Dorsolateral prefrontal cortex (tissue), 122 donors: ENCODE measurements at places on chromosomes 16 and 17.

GRCh38 chr16:15576960-15577958, 65.7 kb downstream of the MARF1 start:
- no peak for DNase-seq

DNA sequence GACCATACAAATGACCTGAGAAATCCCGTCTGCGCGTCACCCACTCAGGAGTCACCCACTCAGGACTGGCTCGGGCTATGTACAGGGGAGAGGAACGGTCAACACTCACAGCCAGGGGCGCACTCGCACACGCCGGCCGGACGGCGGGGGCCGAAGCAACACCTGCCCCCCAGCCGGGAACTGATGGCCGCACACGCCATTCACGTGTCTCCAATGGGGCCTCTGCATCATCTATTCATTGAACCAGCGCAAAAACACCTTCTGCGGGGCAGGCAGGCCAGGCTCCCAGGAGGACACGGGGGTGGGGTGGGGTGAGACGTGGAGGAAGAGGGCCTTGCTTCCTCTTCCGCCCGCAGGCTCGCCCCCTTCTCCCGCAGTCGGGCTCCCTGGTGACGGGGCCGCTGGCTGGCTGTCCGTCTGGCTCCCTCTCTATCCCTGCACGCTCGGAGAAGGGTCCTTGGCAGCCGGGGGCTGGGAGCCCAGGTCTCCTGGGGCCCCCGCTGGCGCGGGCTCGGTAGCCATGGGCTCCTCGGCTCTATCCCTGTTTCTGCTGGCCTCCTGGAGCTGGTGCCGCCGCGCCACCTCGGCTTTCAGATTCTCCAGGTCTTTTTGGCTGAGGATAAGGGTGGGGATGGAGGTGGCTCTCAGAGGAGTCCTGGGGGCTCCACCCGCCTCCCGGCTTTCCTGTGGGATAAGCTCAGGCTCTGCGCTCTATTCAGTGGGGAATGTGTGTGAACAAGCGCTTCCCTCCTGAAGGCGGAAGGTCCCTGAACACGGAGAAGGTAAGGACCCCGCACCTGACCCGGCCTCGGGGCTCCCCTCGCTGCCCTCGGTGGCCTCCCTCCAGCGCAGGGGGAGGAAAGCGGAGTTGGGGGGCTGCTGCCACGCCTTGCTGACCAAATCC, 21.1 kb downstream of the CLUH start:
- DNase-seq = no peak

- DNase-seq = no peak
Measured at GRCh38 chr17:77886387-77886728, 72.1 kb upstream of the TNRC6C start.

DNA sequence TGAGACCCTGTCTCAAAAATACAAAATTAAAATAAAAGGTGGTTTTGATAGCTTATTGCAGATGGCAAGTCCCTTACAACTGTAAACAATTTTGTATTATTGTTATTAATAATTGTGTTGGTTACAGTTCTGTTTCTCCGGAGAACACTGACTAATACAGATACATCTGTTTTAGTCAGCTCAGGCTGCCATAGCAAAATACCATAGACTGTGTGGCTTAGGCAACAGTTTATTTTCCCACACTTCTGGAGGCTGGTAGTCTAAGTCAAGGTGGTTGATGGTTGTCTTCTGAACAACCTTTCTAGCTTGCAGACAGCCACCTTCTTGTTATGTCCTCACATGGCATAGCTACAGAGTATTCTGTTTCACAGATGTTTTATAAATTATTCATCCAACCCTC, 14.2 kb upstream of the IL21R start:
- DNase-seq = no peak

DNA sequence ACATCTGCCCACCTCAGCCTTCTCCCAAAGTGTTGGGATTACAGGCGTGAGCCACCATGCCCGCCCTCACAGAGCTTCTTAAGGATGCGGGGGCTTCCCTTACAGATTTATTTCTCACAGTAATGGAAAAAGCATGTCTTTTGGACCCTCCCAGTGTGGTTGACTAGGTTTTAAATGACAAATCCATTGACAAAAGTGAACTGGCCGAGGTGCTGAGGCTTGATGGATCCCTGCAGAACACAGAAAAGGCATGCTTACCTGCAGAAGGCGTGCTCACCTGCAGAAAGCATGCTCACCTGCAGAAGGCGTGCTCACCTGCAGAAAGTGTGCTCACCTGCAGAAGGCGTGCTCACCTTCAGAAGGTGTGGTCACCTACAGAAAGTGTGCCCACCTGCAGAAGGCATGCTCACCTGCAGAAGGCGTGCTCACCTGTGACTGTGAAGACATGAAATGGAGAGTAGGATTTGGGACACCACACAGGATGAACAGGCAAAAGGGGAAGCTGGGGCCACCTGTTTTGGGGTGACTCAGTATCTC, 15.1 kb upstream of the BBS2 start:
- no peak for DNase-seq

DNA sequence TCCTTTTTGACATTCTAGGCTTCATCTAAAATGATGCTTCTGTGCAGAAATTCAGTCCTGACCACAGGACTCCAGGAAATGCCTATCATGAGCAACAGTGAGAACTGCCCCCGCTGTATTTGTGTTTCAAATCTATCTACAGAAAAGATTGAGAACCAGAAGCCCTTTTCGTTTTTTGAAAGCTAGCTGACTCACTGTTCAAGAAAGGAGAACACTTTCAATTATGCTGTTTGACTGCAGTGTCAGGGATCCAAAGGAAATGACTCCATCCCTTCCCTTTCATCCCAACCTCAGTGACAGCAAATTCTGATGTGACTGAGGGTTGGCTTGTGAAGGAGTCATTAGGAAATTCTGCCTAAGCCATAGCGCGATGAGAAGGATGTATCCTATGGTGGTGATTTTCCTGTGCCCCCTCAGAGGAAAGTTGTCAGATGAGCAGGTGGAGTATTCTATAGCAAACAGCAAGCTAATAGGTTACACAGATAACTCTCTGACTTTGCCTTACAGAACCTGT, 622.3 kb downstream of the TMEM114 start:
- DNase-seq = no peak

GRCh38 chr17:68821860-68822696, 133.1 kb downstream of the ABCA8 start:
- DNase-seq = no peak

DNA sequence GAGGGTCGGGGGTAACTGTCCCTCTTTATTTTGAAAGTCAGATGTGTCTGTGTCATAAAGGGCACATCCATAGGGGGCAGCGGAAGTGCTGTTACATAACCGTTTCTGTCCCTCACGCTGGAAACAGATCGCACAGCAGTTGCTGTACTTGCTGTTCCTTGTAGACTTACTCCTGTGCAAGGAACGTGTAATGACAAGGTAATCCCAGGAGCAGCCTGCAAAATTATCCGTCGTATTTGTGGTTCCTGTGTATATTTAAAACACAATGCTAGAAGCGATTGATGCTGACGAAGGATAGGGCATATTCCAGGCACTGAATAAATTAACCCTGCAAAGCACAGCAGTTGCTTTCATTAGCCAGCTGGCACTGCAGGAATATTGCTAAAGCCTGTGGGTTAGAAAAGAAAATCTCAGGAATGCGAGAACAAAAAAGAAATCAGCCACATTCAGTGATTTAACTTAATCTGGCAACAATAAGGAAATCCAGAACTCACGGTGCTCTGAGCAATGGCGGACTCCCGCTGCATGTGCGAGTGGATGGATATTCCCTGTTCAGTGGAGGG, 76.2 kb downstream of the SPECC1 start:
- DNase-seq = no peak

DNA sequence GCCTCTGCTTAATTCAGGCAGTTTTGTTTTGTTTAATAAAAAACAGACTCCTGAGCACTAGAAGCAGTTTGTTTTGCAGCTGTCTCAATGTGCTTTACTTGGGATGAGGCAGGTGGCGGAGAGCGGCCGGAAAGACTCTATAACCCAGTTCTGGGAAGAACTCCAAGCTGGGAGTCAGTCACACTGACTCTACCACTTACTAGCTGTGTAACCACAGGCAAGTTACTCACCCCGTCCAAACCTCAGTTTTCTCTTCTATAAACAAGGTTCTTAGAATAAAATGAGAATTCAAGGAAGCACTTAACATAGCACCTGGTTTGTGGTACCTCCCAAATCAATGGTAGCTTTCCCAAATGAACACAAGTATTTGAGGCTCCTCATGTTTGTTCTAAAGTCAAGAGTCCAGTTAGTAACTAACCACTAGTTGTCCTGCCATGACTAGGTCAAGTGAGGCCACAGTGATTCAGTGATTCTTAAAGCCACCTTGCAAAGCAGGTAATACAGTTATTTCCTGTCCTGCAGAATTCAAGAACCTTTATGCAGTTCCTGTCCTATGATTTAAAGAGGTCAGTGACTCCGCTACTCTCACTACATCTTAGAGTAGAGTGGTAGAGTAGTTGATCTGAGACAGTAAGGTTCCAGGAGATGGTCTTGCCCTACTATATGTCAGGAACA, 2.7 kb downstream of the TXNDC17 start:
- DNase-seq = no peak

DNA sequence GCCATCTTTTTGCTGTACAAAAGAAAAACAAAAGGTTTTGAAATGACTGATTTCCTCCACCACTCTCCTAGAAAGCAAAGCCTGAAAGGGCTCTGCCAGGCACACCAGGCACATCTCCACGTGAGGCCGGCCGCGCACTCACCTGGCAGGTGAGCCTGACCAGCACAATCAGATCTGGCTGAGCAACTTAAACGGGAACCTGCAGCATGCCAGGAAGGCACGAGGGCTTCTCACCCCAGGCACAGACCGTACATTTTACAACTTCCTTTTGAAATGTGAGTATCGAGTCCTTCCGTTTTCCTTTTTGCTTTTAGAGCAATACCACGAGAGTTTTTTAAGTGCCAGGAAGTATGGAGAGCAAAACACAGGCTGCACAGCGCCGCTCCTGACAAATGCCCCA, 22.5 kb downstream of the SLC38A10 start:
- DNase-seq = no peak

DNA sequence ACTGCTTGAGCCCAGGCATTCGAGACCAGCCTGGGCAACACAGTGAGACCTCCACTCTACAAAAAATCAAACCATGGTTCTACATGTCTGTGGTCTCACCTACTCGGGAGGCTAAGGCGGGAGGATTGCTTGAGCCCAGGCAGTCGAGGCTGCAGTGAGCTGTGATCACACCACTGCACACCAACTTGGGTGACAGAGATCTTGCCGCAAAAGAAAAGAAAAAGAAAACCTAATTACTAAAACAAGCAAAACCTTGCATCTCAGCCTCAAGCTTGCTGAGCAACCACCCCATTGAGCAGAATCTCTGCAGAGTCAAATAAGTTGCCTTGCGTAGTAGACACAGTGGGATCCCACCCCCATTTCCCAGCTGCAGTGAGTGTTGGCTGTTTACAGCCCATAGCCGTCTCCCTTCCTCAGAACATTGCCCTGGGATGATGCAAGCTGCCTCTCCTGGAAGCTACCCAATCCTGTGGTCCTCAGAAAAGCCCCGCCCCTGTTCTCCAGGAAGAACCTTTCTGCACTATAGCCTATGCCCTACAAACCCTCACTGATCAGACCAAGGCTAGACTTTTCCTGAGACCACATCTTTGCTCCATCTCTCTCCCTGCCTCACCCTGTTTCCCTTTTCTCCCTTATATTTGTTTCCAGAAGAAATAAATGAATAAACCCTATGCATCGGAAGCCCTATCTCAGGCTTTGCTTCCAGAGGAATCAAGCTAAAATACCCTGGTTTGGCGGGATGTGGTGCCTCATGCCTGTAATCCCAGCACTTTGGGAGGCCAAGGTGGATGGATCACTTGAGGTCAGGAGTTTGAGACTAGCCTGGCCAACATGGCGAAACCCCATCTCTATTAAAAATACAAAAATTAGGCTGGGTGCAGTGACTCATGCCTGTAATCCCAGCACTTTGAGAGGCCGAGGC, 16.7 kb upstream of the ERN2 start:
- DNase-seq = no peak

GRCh38 chr17:15944759-15945526, at the start of gene ADORA2B:
Gene ADORA2B (plus strand): TSS chr17:15945130. CDS start chr17:15945249, 119 bp downstream.
- no peak for DNase-seq

GRCh38 chr17:49110509-49110908, 22.1 kb upstream of the B4GALNT2 start:
- no peak for DNase-seq

- no peak for DNase-seq
Measured at GRCh38 chr17:53719229-53719628, 103.5 kb upstream of the KIF2B start.

DNA sequence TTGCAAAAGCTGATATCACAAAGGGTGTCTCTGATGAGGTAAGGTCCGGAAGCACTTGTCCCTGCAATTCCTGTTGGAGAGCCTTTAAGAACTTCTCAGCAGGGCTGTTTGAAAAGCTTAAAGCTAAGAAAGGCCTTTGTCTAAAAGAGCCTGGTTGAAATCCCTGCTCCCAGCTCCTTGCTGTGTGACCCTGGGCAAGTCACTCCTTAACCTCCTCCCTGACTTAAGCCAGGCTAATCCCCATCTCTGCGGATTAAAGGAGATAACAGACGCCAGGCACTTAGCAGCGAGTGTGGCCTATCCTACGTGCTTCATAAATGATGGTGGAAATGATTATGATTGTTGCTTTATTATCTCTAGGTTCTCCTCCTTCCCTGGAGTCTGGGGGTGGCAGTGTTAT, 368.0 kb upstream of the RBFOX1 start:
- no peak for DNase-seq

DNA sequence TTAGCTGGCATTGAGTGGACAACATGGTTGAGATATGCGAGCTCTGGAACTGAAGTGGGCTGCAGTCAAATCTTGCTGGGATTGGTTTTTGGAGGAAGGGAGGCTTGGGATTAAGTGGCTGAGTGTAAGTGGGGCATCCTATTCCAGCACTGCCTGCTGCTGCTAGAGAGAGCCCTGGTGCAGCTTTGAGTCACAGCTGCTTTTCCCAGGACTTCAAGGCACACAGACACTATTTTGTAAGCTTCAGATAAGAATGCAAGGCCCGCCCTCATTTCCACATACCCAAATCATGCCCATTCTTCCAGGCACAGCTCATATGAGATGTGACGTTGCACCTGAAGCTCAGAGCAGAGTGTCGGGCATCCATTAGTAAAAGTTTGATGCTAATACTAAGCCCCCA, 10.2 kb upstream of the MAF start:
- no peak for DNase-seq

GRCh38 chr16:27952811-27953210, 110.7 kb downstream of the GSG1L start:
- DNase-seq = no peak

GRCh38 chr17:76398523-76399174, 14.2 kb downstream of the SPHK1 start:
- DNase-seq = no peak

DNA sequence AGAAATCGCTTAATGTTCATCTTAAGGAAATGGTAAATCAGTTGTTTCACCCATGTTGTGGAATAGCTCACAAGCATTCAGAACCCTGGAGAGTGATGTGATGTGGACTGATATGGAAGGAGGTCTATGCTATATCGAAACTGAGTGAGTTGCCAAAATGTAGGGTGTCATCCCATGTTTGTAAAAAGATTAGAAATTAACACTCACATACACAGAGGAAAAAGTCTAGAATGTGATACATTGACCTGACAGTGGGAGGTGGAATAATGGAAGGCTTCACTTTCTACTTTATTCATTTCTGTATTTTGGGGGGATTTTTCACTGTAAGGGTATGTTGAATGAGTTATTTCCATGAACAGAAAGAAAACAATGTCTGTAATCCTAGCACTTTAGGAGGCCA, 4.7 kb upstream of the PRM1 start:
- no peak for DNase-seq
